ENCODE measurements at places on chromosomes 7 and 10.

DNA sequence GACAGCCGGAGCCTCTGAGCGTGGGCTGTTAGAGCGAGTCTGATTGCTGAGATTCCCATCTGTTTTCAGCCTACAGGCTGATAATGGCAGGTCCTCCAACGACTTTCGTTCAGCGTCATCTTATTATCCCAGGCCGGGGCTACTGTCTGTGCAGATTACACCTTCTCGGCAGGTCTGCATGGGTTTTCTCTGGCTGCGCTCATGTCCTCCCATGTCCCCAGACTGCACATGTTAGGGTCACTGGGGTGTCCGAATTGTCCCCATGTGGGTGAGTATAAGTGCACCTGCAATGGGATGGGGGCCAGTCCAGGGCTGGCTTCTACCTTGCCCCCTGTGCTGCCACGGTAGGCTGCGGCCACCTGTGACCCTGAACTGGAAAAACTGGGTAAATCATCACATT lies 257.8 kb downstream of the COBL start:
- no peak for DNase-seq

GRCh38 chr10:78205457-78206016 lies 171.9 kb downstream of the RPS24 start:
- no peak for DNase-seq

DNA sequence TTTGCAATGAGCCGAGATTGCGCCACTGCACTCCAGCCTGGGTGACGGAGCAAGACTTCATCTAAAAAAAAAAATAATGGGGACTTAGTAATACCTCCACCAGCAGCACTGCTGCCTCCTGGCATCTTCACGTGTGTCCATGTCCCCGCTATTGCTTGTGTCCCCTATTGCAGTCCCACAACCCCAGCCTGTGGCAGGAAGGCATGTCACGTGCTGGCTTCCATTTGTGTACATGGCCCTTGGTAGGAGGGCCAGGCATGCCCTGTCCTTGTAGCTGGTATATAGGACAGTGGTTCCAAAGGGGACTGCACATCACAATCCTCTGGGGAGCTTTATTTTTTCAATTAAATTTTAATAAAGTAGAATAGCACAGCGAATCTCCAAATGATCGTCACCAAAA lies 5.7 kb downstream of the ZNF783 start:
- DNase-seq = no peak

GRCh38 chr10:94343151-94343550 lies 19.6 kb downstream of the NOC3L start:
- DNase-seq = no peak

DNA sequence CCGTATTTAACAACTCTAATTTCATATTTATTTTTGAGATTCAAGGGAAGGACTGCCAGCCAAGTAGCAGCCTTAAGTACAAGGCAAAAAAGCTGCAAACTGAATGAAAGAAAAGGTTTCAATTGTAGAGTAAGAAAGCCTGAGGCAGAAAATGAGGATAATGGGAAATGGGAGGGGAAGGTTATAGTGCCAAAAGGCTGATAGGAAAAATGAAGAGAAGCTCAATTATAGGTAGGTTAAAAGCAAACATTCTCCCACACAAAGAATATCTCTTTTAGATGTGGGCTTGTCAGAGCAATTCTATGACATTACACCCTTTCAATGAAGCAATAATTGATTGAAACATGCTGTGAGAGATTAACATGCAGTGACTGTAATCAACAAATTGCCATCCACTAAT lies 175.3 kb downstream of the RAPGEF5 start:
- DNase-seq = no peak

DNA sequence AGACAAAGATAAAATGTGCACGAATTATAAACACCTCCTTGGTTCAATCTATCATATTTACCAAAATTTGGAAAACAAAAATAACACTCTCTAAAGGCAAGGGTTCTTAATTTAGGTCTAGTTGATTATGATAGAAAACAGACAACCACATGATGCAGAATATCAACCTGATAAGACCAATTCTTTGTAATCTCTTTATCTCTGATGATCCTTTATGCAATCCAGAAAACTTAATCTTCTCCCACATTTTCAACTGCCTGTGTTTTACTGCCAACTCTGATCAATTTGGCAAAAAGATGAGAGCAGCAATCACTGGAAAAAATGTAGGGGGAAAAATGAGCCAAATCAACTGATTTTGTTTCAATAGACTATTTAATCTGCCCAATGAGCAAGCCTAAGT lies 148.5 kb downstream of the LRRN3 start:
- no peak for DNase-seq

GRCh38 chr10:103367379-103367781 lies 396 bp upstream of the TAF5 start:
- no peak for DNase-seq

Measured in WERI-Rb-1 (cell line).